ENCODE measurements at places on chromosomes 7 and 10.

DNA sequence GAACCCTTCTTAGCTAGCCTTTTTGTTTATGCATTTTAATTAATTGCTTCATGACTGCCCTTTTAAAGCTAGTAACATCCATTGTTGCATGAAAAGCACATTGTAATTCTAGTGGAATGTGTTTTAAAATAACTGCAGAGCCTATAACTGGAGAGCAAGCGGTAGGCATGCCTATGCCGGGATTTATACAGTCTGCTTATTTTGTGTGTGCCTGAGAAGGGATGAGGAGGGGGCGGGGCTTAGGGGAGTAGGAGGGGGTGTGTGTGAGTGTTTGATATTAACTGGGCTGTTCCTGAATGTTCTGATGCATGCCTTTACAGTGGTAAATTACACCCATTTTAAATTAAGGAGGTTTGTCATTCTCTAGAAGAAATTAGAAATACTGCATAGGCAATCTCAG lies 208.1 kb downstream of the TCF7L2 start:
- DNase-seq, result no peak

DNA sequence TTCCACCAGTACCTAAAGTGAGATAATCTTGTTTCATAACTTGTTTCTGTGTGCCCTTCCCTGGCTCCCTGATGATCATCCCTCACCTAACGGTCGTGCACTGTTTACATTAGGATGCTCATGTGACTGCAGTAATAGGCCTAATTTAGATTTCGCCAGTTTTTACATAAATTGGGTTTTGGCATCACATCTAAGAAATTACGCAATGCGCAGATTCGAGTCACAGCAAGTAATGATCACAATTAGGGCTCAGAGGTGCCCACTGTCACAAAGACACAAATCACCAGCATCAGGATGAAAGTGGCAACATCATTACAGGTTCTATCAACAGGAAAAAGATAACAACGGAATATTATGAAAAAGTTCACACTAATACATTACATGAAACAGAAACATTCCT lies 94.7 kb downstream of the LARP4B start:
- no peak for DNase-seq

DNA sequence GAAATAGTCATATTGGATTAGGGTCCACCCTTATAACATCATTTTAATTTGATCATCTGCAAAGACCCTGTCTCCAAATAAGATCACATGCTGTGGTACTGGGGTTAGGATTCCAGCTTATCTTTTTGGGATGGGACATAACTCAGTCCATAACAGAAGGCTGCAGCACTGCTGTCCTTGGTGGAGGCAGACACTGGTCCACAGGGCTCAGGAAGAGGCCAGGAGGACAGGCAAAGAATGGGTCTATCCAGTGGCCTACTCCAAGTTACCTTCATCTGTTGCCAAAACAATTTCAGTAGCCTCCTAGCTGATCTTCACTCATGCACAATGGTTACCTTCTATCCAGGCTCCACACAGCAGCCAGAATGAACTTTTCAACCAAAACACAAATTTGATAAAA lies 387.0 kb downstream of the GRID1 start:
- DNase-seq, result no peak

- DNase-seq, result no peak
Measured at GRCh38 chr7:15464667-15465121, 97.1 kb downstream of the AGMO start.

- no peak for DNase-seq
Measured at GRCh38 chr10:132705173-132705572, 80.8 kb downstream of the NKX6-2 start.

DNA sequence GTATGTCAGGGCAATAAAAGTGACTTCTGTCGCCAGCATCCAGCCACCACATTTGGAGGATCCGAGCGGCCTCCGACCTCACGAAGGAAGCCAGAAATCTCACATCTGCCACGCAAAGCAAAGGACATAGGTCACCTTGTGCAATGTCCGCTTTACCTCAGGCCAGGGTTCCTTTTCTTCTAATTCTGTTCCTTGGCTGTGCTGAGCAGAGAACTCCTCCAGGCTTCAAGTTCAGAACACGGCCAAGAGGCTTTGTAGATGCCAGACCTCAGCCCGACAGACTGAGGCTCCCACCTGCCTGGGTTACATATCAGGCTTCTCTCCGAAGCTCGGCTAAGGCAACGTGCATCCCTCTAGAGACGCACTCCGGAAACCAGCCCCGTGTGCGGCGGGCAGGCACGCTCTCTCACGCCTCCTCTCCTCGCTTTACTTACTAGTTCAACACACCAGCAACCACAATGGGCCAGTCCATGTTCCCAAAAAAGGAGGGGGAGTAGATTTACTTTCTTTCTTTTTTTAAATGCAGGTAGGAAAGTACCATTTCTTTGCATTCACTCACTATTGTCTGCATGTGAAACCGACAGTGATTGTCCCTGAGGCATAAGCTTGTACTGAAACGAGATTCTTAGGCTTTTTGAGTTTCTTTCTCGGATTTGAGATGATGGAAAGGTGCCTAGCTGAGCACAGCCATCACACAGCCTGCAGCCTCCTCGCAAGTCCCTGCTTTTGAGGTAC lies 122.4 kb upstream of the AFAP1L2 start:
- DNase-seq, result no peak

GRCh38 chr10:117597216-117597615 lies 54.7 kb downstream of the EMX2 start:
- DNase-seq, result no peak

GRCh38 chr10:47396311-47396717 lies 12.2 kb upstream of the ZNF488 start:
- DNase-seq, result no peak

DNA sequence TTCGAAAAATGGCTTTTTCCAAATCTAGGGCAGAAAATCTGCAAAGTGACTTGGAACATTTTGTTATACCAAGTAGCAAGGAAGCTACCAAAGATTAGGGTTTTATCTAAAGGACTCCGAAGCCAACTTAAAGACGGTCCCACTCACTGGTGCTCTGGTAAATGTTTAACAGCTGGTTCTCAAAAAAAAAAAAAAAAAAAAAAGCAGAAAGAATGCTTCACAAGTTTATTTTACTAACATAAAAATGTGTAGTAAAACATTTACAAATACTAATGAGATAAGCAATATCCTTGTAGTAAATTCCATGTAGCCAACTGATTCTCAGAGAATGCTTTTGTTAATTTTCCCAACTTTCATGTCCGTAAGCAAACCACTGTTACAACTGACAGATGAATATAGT lies 38.4 kb downstream of the TAF3 start:
- DNase-seq, result no peak

GRCh38 chr7:19376538-19376937 lies 231.3 kb upstream of the FERD3L start:
- DNase-seq, result no peak

DNA sequence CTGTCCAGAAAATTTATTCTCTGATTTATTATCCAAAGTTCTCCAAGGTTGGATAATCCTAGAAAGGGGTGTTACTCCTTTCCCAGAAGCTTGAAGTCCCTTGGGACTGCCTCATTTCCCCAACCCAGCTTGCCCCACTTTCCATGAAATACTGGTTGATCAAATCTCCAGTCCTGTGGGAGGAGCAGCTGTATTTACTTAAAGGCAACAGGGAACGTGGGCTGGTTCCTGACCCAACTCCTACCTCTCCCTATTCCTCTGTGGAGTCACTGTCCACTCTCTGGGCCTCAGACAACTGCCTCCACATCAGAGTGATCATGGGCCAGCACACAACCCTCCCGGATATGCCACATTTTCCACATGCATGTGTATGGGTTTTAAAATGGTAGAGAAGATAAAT lies 166.2 kb upstream of the PRR15 start:
- no peak for DNase-seq

GRCh38 chr7:107076781-107077698 lies 32.5 kb downstream of the PRKAR2B start:
- DNase-seq, result peak; percentile 45

DNA sequence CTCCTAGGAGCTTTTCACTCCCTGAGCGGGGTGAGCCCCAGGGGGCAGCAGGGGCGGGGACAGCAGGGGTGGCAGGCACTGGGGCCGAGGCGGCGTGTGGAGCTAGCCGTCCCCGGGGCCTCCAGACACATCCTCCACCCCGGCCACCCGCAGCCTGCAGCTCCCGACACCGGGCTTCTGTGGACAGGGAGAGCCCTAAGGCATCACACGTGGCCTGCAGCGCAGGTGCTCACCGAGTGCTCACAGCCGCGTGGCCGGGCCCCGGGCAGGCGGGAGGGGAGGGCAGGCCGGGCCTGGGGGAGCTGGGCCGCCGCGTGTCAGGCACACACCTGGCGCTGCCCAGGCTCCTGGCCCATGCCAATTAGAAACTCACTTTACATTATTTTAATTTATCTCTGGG lies 51.4 kb downstream of the MICALL2 start:
- DNase-seq, result no peak

GRCh38 chr7:157403646-157404401 lies 67.0 kb downstream of the DNAJB6 start:
- DNase-seq, result no peak

DNA sequence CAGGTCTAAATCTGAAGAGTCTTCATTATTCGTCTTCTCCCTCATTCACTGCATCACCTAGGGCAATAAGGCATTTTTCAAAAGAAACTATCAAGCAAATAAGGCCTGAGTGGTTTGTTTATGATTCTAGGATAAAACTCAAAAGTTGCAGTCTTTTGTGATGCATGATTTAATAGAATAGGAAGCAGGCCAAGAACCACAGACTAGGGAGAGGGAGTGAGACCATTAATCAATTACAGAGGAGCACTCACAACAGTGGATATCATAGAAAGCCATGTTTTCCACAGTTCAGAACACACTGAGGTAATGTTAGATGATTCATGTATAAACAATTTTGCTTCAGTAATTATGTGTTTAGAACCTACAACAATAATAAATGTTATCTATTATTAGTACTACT lies 87.8 kb upstream of the LRRTM3 start:
- no peak for DNase-seq

DNA sequence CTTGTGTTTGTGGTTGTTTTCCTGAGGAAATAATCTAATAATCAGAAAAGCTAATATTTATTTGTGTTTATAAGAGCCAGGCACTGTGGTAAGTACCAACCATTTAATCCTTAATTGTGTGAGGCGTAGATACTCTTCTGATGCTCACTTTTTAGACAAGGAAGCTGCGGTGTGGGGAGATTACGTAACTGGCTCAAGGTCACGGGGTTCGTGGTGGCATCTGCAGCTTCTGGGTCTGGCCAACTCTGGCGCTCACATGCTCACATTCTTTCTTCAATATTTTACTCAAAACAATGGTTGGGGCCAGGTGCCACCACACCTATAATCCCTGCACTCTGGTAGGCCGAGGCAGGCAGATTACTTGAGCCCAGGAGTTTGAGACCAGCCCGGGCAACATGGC lies 77.6 kb downstream of the RALA start:
- no peak for DNase-seq

DNA sequence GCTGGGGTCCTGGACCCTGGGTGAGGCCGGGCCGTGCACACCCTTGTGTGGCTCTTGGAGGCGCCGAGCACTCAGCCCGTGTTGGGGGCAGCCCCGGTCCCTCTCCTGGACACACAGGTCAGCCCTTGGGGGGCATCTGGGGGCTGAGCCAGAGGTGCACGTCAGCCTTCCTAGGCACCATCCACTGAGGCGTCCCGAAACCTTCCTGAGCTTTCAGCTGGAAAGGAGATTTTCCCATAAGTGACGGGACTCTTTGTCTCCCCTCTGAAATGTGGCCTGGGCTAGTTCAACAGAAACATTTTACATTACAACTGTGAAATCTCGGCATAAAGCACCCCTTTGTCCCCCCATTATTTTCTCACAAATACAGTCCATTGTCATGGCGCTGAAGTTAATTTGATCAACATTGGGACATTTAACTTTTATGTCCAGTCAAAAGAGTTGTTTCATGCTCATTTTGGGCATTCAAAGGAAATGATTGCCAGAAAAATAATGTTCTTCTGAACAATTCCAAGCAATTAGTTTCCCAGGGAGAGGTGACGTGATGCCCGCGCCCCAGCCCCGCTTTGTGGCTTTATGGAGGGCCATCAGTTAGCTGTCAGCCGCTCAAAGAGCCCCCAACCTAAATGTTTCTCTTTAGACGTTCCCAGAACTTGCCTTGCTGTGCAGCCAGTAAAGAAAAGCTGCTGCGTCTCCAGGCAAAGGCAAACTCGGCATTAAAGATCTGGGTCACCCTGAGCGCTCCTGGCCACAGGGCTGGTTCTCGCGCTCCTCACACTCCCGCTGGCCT lies 70.8 kb downstream of the NKX6-2 start:
- no peak for DNase-seq

GRCh38 chr10:118800920-118801319 lies 46.1 kb upstream of the CACUL1 start:
- no peak for DNase-seq

- DNase-seq, result no peak
Measured at GRCh38 chr7:147756300-147756699, 834.3 kb upstream of the C7orf33 start.

DNA sequence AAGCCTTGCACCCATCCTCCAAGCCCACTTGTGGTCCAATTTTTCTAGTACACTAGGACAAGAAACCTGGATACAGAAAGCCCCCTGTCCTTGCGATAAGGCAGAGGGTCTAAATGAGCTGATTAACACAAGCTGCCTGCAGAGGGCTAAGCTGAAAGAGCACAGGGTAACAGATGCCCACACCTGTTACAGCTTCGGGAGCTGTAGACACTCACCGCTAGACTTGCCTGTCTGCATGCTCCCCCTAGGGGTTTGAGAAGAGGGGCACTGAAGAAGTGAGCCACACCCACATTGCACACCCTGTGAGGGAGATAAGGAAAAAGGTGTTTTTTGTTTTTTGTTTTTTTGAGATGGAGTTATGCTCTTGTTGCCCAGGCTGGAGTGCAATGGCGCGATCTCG lies 386.5 kb upstream of the AUTS2 start:
- DNase-seq, result no peak

DNA sequence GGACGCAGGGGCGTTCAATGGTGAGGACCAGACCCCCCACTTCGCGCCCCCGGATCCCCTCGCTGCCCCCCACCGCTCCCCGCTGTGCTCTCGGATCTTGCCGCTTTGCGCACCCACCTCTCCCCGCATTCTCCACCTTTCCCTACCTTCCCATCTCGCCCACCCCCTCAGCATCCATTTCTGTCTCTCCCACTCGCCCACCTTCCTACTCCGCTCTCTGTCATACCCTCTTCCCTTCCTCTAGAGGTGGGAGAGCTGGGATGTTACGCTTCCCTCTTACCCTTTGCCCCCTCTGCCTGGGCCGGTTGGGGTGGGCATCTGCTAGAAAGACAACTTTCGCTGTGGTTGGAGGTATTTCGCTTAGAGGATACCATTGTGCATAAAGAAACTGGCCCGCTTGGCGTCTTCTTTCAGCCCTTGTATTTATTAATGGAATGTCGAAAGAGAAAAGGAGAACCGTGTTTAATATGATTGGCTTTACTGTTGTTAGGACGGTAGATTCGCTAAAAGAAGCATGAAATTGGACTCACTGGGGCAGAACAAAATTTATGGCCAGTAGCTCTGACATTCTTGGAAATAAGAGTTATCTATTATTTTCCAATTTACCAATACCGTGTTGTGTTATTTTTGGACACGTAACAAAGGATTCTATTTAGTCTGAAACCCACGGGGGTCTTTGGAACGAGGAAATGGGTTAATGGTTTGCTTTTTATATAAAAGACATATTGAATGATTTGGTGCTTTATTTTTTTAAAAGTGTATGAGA lies 873 bp downstream of the PRKAR2B start:
- DNase-seq, result no peak

Data from HT1080 (cell line).